Gastroesophageal sphincter (tissue), 4 donors: ENCODE measurements at places on chromosomes 1 and 21. TPM values are rescaled to one million over a fixed set of nuclear protein-coding genes. Genes with fewer than 3 reads are reported as not detected.

PRKAA2 gene
- total RNA-seq: 63.2 TPM

ALX3 gene
- total RNA-seq: not detected

GRCh38 chr1:23407016-23407630 is 17.4 kb downstream of the TCEA3 start:
- no peak for ATAC-seq

GRCh38 chr1:177126267-177126666 is 38.2 kb downstream of the ASTN1 start:
- ATAC-seq: no peak

C21orf58 gene
- total RNA-seq: 2.0 TPM

- peak; percentile 79 for ATAC-seq
Observed at GRCh38 chr1:220962031-220962751, 82.9 kb downstream of the HLX start.

CLEC20A gene
- not detected for total RNA-seq

GOLT1A gene
- total RNA-seq: not detected

- ATAC-seq: no peak
Observed at GRCh38 chr1:209791920-209792319, 7.6 kb upstream of the C1orf74 start.

FOXO6 gene
- total RNA-seq: 2.2 TPM

DNA sequence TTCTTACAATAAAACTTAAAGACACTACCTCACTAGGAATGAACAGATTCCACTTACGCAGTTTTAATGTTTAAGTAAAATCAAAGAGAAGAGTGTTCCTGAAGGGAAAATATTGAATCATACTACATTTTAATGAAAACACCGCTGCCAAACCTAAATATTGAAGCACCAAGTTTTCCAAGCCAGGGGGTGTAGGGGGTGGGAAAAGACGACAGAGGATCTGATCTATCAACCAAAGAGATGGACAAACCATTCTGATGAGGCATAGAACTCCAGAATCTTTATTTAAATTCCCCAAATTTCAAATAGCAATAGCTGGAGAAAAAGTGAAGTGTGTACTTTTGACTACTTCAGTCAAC is 1.2 kb downstream of the ELK4 start:
- ATAC-seq: no peak

DNA sequence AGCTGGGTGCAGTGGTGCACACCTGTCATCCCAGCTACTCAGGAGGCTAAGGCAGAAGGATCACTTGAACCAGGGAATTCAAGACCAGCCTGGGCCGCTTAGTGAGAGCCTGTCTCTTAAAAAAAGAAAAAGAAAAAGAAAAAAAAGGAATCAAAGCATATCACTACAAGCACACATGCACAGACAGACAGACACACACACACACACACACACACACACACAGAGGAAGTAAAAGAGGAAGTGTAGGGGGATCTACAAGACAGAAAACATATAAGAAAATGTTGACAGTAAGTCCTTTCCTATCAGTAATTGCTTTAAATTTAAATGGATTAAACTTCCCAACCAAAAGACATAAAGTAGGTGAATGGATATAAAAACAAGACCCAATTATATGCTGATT is 180.3 kb downstream of the FAF1 start:
- ATAC-seq: no peak

LIN28A gene
- total RNA-seq: not detected

DNA sequence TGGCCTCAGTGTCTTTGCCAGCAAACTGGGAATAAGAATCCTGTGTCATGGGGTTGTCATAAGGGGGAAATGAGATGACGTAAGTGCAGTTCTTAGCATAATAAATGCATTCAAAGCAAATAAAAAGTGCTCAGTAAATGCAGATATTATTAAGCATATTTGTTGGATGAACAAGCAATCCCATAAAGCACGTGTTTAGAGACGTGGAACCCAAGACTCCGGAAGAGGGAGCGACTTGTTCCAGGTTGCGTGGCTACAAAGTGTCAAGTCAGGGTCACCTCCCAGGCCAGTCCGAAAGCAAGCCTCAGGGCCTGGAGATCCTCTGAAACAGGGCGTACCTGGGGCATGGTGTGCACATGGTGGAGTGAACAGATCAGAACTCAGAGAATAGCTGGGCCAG is 58.0 kb upstream of the LAPTM5 start:
- ATAC-seq: no peak

- no peak for ATAC-seq
Observed at GRCh38 chr1:37092937-37093336, 58.6 kb upstream of the GRIK3 start.

- ATAC-seq: no peak
Observed at GRCh38 chr1:15089258-15089992, 64.1 kb upstream of the TMEM51 start.

RABIF gene
- 7.3 TPM for total RNA-seq

SLC44A3 gene
- 1.0 TPM for total RNA-seq

TNFAIP8L2 gene
- 0.85 TPM for total RNA-seq

SAMD13 gene
- total RNA-seq: not detected

GRCh38 chr1:232353001-232353400 is 276.9 kb downstream of the SIPA1L2 start:
- no peak for ATAC-seq

GRCh38 chr1:29811727-29812407 is 575.5 kb downstream of the PTPRU start:
- no peak for ATAC-seq

DNA sequence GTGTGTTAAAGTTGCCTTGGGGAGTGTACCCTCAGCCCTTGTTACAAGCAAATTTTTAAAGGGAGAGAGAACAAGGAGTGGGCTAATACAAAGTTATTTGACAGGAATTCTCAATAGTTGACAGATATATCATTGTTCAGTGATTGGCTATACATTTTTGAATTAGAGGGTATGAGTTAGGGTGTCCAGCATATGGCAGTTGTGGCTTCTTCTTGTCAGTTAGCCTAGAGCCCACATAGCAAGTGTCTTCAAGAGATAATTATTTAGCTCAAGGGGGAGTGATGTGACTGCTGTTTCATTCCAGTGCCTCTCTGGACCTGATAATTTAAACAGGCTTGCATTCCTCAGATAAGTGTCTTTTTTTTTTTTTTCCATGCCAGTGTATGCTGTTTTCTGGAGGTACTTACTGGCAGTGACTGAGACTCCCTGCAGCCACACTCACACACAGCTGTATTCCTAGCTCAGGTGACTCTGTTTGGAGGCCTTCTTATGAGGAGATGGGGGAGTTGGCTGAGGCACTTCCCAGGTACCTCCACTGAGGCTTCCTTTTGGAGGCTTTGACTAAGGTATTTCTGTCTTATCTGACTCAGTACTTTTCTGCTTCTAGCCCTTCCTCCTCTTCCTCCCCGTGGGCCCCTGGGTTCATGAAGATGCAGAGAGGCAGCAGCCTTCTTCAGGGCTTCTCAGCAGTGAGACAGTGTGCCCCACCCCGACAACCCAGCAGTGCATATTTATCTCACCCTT is 32.3 kb downstream of the IVNS1ABP start:
- ATAC-seq: no peak
